Fibroblast of upper back skin (primary cell): ENCODE measurements at places on chromosomes 5 and 9.

DNA sequence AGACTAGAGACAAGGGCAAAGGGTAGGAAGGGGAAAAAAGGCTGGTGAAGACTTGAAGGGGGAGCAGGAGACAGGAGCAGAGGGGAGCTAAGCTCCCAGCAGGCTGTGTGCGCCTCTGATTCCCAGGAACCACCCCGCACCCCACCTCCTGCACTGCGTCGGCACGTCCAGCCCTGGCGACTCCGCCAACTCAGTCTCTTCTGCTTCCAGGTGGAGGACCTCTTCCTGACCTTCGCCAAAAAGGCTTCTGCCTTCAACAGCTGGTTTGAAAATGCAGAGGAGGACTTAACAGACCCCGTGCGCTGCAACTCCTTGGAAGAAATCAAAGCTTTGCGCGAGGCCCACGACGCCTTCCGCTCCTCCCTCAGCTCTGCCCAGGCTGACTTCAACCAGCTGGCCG lies 30.5 kb downstream of the DYNC2I2 start:
- no peak for DNase-seq

DNA sequence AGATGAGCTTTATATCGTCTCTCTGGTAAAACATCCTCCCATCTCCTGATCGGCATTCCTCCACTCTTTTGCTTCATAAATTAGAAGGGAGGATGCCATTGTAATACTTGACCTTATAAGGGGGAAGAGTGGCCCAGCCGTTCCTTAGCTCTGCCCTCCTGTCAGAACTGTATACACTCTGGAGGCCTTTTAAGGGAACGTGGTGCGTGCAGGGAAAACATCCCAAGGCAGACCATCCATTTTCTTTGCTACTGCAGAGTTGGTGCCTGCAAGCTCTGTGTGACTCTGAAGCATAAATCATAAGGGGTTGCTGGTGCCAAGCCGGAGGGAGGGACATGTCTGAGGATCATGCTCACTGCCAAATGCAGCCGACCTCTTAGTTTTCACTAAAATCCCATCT lies 90.4 kb downstream of the PGM5 start:
- DNase-seq, result no peak

GRCh38 chr5:134580001-134580460 lies 52.6 kb downstream of the SAR1B start:
- DNase-seq, result no peak

DNA sequence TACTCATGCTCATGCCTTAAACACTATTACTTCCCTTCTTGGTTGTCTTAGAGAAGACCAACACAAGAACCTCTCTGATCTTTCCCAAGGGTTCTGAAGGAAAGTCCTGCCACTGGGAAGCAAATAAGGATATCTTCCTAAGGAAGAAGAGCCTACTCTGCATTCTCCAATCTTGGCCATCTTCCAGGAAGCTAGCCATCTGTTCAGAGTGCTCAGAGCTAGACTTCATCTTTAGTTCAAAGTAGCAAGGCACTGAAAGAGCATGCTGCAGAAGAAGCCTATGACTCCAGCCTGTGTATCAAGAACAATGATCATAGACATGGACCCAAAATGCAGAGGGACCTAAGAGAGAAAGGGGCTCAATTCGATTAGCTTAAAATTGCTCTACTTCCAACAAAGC lies 114.7 kb downstream of the KIAA0825 start:
- no peak for DNase-seq

DNA sequence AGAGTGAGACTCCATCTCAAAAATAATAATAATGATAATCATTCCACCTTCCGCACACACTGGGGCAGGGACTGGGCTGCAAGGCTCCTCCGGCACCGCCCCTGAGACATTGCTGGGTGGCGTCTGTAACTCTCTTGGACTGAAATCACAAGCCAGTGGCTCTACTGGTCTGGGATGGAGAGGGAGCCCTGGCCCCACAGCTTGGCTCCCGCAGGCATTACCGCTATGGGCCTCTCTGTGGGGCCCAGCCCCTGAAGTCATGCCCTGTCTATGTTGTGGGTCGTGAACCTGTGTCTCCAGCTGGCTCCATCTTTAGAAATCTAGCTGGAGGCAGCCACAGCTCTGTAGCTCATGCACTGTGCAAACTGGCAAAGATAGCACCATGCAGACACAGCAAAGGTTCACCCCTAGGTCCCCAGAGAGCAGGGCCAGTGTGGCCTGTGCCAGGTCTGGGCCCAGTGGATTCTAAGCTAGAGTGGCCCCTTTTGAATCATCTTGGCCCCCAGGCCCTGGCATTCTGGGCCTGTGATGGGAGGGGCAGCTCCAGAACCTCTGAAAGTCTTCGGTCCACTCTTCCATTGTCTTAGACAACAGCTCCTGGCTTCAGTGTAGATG lies 36.1 kb upstream of the COL5A1 start:
- no peak for DNase-seq

DNA sequence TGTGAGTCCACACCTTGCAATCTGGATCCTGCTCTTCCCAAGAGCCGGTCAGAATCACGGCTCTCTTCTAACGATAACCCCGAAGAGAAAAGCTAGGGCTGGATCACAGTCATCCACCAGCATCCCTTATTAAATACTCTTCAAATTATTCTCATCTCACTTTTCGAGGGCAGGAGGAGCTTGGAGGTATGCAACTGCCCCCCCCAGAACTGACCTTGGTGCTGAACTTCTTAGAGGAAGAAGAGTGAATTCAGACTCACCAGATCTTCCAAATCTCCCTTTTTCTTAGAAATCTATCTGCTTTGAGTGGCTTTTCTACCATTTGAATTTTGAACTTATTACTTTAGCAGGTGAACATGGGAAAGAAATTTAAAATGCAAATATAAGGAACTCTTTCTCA lies 75.7 kb downstream of the MED10 start:
- no peak for DNase-seq
